IMR-90 (cell line): ENCODE measurements at places on chromosomes 4 and X. TPM values are rescaled to one million over a fixed set of nuclear protein-coding genes. Genes with fewer than 3 reads are reported as not detected.

The SOX3 gene
- 0.03 TPM in 1 of 2 replicates, not detected in the other for polyA plus RNA-seq

The RBM41 gene
- polyA plus RNA-seq: 2.8 and 3.9 TPM in 2 replicates

The DSPP gene
- not detected in 2 replicates for polyA plus RNA-seq

The MAGEA4 gene
- polyA plus RNA-seq: not detected in 2 replicates

The HPGDS gene
- not detected in 2 replicates for polyA plus RNA-seq

The MTMR8 gene
- not detected in 2 replicates for polyA plus RNA-seq

The ADGRG4 gene
- under 0.01 TPM in 1 of 2 replicates, not detected in the other for polyA plus RNA-seq

The TRPC3 gene
- 1.1 and 1.2 TPM in 2 replicates for polyA plus RNA-seq

The EFHC2 gene
- polyA plus RNA-seq: 0.20 and 0.24 TPM in 2 replicates

The BEX5 gene
- not detected in 2 replicates for polyA plus RNA-seq

The AKAP4 gene
- polyA plus RNA-seq: not detected in 2 replicates

The PRR32 gene
- polyA plus RNA-seq: not detected in 2 replicates

The NAP1L5 gene
- 5.3 and 6.0 TPM in 2 replicates for polyA plus RNA-seq

The SPANXB1 gene
- polyA plus RNA-seq: not detected in 2 replicates

The MAGEA1 gene
- polyA plus RNA-seq: not detected in 2 replicates

The ELF4 gene
- polyA plus RNA-seq: 18.4 and 19.0 TPM in 2 replicates
